ENCODE measurements at places on chromosomes 7 and 10. TPM values are rescaled to one million over a fixed set of nuclear protein-coding genes. Genes with fewer than 3 reads are reported as not detected.

- no peak for ATAC-seq
These were observed 129.9 kb downstream of the WDR37 start for GRCh38 chr10:1185911-1186682.

GRCh38 chr7:99623091-99623693 is 6.4 kb downstream of the ZSCAN25 start:
- peak; percentile 46 for ATAC-seq

- no peak for ATAC-seq
These were observed 50.0 kb upstream of the WIPI2 start for GRCh38 chr7:5139998-5140397.

DNA sequence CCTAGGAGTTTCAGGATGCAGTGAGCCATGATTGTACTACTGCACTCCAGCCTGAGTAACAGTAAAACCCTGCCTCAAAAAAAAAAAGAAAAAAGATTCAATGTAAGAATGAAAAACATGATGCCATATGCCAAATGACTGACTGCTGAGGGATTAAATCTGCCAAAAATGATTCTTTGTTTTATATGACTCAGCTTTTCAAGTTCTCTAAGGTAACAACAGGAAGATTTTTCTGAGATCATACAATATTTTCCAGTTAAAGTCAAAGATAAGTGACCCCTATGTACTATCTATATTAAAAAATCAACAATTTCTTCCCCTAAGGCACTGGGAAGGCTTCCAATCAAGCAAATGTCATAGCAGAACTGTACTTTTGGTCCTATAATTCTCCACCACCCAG is 271.2 kb upstream of the IMMP2L start:
- peak; percentile 45 for ATAC-seq

DNA sequence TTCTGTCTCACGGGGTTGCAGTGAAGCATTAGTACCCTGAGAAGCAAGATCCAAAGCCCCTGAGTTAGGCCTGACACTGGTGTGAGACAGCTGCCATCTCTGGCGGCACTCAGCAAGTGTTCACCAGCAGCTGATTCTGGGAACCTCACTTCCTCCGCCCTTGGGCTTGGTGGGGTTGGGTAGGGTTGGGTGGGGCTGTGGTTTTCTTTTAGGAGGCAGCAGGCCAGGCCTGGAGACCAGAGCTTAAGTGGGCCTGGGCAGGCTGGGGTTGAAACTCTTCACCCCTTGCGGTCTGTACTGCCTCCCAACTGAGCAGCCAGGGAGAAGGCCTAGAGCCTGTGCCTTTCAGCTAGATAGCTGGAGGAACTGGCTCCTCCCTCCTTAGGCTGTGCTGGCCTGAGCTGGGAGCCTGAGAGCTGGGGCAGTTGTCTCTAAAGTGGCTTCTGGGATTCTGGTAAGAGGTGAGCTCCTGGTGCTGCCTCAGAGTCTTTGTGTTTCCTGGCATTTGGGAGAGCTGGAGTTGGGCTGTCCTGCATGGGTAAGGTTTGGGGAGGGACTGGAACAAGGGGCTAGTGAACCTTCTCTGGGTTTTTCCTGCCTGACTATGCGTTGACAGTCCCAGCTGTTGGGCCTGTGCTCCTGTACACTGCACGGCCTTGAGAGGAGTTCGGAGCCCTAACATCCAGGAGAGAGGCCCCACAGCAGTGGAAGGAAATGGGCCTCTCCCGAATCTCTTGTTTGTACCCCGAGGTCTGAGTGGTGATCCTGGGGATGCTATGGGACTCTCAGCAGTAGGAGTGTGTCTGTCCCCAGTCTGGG is 5.1 kb downstream of the TSPAN14 start:
- peak; percentile 41 for ATAC-seq

DNA sequence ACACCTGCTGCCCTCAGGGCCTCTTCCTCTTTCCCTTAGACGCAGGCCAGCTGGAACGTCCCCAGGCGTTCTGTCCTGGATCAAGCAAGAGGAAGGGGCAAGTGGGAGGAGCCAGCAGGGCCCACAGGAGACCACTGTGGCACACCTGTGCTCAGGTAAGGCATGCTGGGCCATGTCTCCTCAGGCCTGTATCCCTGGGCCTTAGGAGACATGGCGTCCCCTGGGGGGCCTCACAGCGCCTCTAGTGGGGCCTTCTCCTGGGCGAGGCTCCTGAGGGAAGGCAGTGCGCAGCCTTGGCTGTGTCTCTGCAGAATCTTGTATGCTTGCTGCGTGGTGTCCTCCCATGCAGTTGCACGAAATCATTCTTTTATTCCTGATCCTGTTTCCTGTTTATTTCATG is 31.3 kb downstream of the ZNF783 start:
- ATAC-seq, result no peak

- peak; percentile 59 for ATAC-seq
These were observed 6.9 kb upstream of the SH2B2 start for GRCh38 chr7:102279537-102280400.

- ATAC-seq, result no peak
These were observed 19.8 kb upstream of the RASSF4 start for GRCh38 chr10:44939691-44940401.

GRCh38 chr10:28785018-28785417 is 107.7 kb downstream of the BAMBI start:
- ATAC-seq, result no peak

DNA sequence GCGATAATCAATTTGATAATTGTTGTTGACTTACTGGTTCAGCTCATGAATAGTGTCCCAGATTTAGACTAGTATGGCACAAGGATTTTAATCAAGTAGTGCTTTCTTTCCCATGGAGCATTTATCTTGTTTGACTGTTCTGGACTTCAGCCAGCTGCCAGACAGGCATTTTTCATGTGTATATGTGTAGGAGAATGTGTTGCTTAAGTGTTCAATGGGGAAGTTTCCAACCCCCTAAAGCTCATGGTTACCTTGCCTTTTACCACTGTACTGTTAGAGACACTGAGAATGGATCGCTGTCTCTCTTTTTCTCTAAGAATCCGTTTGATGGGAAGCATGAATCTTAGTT is 103.9 kb downstream of the LRRC4 start:
- no peak for ATAC-seq

DNA sequence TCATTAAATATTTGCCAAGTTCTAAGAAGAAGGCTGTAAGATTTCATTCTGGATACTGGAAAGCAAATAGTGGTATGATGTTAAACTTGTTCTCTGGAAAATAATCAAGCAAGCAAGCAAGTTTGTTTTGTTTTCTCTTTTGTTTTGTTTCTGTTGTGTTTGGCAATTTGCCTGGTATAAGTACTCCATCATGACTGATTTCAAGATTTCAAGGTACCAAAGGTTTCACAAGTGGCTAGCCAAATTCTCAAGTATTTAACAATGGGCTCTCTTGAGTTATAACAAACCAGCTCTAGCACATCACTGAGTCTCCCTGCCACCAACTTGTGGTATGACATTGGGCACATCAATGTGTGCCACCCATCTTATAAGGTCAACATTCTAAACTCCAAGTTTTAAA is 151.7 kb upstream of the IGFBP3 start:
- no peak for ATAC-seq

DNA sequence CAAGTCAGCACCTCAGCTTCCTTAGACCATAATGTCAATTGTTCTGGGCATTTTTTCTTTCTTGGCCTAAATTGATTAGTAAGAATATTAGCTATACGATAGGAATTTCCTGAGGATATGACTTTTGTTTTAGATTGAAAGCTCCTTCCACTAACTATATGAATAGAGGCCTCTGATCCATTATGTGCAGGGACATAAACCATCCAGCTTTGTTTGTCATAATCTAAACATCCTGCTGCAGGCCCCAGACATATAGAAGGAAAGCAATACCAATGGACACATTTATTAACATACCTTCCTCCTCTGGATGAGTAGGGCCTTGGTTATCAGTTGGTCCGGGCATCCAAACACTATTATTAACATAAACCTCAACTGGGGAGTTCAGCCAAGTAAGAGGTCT is 4.3 kb upstream of the GIMAP4 start:
- no peak for ATAC-seq

DNA sequence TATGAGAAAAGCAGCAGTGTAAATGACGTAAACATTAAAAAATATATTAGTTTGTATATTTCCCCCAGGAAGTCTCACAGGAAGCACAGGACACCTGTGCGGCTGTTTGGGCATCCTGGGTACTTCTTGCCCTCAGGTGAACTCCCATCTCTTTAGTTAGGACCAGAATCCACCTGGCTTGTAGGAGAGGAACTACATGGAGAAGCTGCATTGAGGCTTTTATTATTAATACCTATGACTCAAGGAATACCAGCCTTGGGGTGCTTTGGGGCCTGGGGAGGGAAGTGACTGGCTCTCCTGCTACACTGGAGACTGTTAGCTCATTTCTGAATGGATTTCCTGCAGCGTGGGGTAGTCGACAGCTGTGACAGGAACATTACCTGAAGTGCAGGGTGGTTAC is 40.0 kb upstream of the GSDME start:
- ATAC-seq, result no peak

DNA sequence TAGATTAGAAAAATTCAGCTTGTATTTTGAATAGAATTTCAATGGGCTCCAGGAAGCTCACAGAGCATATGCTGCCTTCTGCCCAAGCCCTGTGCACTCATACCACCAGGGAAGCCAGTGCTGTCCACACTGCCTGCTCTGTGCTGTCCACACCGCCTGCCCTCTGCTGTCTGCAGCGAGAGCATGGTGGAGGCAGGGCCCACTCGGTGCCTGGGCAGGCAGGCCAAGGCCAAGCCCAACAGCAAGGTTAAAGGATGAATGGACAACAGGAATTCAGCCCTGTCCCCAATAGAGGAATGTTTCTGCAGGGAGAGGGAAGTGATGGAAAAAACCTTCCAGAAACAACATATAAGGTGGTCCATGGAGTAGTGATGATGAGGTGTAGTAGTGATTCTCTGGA is 146.8 kb downstream of the GFRA1 start:
- no peak for ATAC-seq

DNA sequence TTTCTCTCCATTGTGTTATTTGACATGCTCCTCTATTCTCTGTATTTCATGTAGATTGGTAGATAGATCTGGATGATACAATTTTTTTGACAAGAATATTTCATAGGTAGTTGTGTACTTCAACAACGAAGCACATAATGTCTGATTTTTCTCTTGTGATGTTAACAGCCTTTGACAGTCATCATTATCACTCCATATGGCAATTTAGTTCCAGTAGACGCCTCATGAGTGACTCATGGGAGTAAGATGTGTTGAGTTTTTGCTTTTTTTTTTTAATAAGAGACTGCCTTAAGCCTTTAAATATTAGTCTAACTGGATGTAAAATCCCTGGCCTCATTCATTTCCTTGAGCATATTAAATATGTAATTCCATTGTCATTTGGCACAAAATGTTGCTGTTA is 123.5 kb upstream of the ZNF32 start:
- ATAC-seq, result no peak

GRCh38 chr10:120375666-120376065 is 81.4 kb upstream of the PLPP4 start:
- no peak for ATAC-seq

Gene COL28A1
- total RNA-seq, result 0.16 TPM

Gene MACC1
- total RNA-seq, result 22.3 TPM

Gene TMEM270
- not detected for total RNA-seq

Gene NUTM2A
- total RNA-seq, result 0.40 TPM

Gene HABP2
- total RNA-seq, result 0.04 TPM

Gene RBP3
- not detected for total RNA-seq

Data from esophagus mucosa (tissue), 1 donor.